ENCODE measurements at places on chromosomes 7 and 10.
A peak's percentile ranks its signal among the peaks of the same experiment; 100 is the strongest.

DNA sequence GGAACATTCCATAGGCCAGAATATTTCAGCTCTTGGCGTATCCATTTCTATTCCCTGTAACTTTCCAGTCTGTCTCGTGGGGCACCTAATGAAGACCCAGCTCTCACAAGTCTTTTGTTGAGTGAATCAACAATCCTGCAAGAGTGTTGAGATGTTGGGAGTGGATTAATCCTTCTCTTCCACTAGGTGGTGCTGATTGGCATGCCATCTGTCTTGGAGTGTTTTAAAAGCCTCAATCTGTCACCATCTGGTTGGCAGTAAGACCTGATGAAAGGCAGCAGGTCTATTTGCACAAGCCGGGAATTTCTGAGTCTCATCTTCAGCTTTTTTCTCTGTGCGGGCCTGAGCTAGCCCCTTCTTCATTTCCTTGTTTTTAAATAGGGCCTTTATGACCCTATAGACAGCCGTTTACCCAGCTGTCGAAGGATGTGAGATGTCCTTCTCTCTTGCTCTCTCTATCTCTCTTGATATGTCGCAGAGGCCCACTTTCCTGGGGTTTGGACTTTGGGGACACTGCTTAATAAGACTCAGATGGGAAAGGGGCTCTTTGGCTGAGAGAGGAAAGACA, 180.5 kb downstream of the ZNF365 start:
- peak; percentile 64 for DNase-seq

DNA sequence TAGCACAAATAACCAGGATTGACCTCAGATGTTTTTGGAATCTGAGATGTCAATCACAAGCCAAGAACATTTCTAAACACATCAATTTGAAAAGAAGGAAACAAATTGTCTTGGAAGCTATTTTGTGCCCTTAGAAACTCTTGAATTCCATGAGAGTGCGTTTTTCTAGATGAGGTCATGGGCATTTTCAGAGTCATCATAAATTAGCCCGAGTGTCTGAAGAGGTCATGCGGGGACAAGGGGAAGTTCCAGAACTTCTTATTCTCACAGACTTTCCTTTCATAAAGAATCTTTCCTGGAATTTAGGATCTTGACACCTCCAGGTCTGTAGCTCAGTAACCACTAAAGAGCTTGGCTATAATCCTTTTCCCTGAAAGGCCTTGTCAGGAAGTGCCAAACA, 28.2 kb downstream of the IL2RA start:
- peak; percentile 70 for DNase-seq

- DNase-seq, result no peak
Observed at GRCh38 chr7:26365901-26366275, 74.2 kb downstream of the SNX10 start.

- no peak for DNase-seq
Observed at GRCh38 chr7:1910081-1910685, 240.1 kb downstream of the ELFN1 start.

DNA sequence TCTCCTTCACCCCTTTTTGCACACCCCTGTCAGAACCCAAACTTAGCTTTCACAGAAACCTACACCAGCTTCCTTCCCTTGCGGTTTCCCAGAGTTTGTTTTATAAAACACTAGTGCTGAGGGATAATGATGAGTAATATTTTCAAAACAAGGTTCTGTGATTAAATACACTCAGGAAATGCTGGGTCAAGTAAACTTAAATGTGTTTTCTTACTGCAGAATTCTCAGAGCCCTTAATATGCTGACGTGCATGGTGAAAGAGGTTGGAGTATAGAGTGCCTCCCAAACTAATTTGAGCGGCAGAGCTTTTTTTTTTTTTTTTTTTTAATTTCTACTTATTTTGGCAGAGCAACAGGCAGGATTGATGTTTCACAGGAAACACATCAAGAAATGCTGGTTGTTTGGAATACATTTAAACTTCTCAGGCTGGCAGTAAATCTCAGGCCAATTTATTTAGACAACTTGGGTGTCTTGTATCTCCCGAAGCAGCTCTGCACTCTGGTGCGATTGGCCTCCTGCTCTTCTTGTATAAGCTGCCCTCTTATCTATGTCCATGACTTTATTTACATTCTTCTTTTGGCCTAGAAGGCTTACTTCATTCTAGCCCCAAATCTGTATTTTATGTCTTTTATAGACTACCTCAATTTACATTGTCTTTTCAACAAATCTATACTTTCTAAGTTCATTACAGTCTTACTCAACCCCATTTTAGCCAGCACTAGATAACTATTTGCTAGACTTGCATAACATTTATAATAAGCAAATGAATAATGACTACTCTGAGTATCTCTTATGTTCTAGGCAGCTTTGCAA, 165.4 kb downstream of the BMPER start:
- DNase-seq, result no peak

- no peak for DNase-seq
Observed at GRCh38 chr10:62025134-62025794, 123.8 kb downstream of the ARID5B start.

All from AG20443 (cell line).